ENCODE measurements at places on chromosomes 5 and 9.

GRCh38 chr5:173707392-173707791 is 90.9 kb upstream of the BOD1 start:
- no peak for DNase-seq

DNA sequence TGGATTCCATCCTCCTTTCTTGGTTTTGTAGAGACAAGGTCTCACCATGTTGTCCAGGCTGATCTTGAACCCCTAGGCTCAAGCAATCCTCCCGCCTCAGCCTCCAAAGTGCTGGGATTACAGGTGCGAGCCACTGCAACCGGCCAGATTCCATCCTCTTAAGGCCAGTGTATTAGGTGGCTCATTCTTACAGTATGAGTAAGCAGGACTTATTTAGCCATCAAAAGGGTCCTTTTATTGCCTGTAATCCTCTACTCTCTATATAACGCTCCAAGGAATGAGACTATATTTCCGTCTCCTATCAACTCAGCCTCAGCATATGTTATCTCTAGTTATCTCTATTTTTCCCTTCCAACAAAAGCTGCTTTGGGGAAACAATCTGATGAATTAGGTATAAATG is 3.0 kb upstream of the ERBIN start:
- DNase-seq = no peak

DNA sequence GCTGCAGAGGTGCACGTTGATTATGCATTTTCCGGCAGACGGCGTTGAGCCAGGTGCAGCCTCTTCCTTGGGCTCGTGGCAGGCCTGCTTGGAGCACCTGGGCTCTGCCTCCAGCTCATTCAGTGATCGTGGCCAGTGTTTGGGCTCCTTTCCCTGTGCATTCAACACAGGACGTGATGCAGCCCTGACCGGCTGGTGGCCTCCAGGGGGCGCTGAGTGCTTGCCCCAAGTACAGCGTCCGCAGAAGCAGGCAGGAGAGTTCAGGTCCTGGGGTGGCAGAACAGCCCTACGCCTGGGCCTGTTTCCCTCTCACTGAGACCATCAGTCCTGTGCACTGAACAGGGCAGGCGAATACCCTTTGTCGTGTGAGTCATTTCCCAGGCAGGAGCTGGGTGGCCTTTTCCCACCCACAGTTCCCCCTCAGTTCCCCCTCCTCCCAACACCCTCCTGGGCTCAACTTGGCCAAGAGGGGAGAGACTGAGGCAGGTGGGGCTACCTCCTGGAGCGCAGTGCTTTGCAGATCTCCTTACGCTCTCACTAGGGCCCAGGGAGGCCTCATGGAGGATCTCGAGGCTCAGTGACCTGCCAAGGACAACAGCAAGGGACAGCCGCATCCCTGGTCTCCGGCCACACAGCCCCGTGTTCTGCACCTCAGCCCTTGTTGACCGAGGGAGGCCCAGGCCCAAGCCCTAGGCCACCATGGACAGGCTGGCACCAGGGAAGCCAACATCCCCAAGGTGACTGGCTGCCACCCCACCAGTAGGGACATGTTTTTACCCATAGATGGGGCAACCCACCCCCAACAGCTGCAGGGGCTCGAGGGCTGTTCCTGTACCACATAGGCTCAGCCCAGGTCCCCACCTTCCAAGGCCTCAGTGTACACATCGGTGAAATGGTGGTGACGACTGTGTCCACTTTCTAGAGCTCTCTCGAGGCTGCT is 52.9 kb downstream of the LRSAM1 start:
- peak; percentile 67 for DNase-seq

- DNase-seq = no peak
Measured at GRCh38 chr5:130992621-130993020, 172.4 kb downstream of the HINT1 start.

DNA sequence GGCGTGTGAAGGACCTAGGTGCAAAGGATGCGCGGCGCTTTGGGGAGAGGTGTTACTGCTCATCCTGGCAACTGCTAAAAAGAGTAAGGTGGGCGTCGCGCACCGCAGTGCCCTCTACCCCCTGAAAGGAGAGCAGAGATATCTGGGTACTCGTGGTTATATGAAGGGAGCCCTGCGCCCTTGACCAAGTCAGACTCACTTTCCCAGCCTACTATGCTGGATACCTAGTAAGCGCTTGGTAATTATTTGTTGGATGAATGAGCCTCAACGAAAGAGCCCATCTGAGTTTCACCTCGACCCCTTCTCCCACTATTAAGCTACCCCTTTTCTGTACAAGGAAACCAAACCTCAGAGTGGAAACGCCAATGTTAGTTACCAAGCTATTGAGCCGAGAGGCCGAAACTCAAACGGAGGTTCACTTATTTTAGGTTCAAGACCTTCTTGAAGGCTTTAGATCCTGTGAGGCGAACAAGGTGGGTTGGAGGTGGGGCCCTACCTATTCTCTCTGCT is 8.0 kb downstream of the LHX6 start:
- no peak for DNase-seq

GRCh38 chr9:69898714-69899209 is 78.1 kb downstream of the CFAP95 start:
- peak; percentile 22 for DNase-seq

- DNase-seq = no peak
Measured at GRCh38 chr9:38026840-38027527, 42.0 kb downstream of the SHB start.

- DNase-seq = no peak
Measured at GRCh38 chr9:78213712-78214111, 22.2 kb upstream of the CEP78 start.

- no peak for DNase-seq
Measured at GRCh38 chr9:95175523-95175922, 142.0 kb downstream of the FANCC start.

DNA sequence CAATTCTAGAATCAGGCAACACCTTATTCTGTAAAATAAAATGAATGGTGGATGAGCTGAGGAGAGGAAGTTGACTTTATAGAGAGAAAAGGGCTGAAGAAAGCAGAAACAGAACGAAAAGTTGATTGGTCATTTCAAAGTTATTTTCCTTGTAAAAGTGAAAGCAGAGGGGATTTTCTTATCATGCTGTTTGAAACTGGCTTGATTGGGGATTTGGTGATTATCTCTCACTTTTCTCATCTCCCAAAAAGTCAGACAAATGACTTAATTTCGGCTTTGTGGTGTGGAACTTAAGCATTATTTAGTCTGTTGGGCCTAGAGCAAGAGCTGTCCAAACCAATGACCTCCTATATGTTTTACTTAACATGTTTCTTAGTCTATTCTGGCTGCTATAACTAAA is 60.5 kb upstream of the ITGA2 start:
- DNase-seq = no peak

DNA sequence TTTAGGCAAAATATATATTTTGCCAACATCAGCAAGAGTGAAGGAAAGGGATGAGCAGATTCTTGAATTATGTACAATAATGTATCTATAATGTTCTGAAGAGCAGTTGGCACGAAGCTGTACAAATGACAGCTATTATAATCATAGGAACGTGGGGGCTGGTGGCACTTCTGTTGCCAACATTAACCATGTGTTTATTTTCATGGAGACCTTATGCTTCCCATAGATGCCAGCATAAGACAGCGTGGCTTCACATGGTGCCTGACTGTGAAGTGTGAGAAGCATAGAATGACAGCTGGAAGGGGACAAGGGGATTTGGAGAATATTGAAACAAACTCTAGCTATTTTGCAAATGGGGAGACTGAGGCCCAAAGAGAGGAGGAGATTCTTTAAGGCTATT is 52.6 kb upstream of the ATP10B start:
- peak; percentile 78 for DNase-seq

GRCh38 chr5:43663916-43664315 is 60.9 kb downstream of the NNT start:
- no peak for DNase-seq

- DNase-seq = no peak
Measured at GRCh38 chr5:1332461-1333001, 12.4 kb downstream of the CLPTM1L start.

DNA sequence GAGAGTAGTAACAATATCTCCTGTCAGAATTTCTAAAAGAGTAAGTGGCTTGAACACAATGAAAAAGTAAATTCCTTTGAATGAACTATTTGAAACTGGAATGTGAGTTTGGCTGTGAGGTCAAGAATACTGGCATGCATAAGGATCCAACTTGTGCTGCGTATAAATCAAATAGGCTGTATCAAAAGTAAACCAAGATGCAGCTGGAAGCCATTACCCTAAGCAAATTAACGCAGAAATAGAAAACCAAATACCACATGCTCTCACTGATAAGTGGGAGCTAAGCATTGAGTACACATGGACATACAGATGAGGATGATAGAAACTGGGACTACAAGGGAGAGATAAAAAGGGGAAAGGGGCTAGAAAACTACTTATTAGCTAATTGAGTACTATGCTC is 24.0 kb upstream of the SRFBP1 start:
- DNase-seq = no peak

DNA sequence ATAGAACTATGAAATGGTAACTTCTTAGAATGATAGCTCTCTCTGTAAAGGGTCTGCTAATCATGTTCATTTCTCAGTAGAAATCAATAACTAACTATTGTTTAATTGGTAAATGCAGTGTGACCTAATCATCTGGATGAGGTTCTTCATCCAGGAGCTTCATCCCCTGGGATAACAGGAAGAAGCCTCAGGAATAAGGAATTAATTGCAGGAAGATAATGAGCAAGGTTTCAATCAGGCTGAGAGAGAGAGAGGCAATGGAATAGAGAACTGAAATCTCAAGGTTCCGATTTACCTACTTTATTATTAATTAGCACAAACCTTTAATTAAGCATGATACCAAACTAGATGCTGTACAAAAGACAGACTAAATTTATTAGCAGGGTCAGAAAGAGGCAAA is 499.7 kb downstream of the MAT2B start:
- no peak for DNase-seq

DNA sequence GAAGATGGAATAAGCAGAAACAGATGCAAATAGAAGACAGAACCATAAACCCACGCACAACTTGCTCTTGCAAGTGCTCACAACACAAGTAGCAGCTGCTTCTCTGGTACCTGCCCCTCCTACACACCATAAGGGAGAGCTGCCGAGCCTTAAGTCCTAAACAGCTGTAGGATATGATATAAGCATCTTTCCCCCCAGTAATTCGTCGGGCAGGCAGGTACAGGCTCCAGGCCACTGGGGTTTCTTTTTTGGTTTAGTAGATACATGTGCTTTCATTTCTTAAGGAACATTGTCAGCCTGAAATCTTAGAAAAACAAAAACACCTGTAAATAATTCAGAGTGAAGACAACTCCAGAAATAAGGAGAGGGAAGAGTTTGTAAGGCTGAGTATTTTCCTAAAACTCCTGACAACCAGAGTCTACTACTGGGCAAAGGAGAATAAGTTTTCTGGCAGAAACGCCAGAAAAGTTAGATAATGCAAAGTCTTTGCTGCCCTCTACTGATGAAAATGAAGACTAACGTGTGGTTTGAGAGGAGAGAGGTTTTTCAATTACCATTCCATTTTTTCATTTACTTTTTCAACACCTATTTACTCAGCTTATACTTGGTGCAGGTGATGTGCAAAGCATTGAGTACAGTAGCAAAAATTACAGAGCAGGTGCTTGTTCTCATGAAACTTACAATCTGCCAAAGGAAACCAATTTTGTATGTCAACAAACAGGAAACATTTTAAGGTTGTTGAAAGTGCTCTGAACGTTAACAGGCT is 20.1 kb upstream of the TCERG1 start:
- peak; percentile 77 for DNase-seq

- DNase-seq = no peak
Measured at GRCh38 chr5:146560205-146560812, 44.3 kb upstream of the GPR151 start.

DNA sequence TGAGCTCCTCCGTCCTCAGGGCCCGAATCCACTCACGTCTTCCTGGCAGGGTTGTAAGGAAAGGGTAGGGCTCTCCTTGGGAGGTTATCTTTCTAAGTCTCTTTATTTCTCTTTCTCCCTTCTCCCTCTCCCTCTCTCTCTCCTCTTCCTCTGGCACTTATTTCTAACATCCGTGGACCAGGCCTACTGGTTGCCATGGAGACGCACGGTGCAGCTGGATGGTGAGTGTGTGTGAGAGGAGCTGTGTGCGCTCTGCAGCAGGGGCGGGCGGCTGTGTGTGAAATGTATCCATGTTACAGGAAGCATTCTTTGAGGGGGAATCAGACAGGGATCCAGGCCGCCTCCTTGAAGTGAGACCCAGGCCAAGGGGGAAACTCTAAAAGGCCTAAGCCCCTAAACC is 32.2 kb downstream of the PCDH1 start:
- peak; percentile 71 for DNase-seq

DNA sequence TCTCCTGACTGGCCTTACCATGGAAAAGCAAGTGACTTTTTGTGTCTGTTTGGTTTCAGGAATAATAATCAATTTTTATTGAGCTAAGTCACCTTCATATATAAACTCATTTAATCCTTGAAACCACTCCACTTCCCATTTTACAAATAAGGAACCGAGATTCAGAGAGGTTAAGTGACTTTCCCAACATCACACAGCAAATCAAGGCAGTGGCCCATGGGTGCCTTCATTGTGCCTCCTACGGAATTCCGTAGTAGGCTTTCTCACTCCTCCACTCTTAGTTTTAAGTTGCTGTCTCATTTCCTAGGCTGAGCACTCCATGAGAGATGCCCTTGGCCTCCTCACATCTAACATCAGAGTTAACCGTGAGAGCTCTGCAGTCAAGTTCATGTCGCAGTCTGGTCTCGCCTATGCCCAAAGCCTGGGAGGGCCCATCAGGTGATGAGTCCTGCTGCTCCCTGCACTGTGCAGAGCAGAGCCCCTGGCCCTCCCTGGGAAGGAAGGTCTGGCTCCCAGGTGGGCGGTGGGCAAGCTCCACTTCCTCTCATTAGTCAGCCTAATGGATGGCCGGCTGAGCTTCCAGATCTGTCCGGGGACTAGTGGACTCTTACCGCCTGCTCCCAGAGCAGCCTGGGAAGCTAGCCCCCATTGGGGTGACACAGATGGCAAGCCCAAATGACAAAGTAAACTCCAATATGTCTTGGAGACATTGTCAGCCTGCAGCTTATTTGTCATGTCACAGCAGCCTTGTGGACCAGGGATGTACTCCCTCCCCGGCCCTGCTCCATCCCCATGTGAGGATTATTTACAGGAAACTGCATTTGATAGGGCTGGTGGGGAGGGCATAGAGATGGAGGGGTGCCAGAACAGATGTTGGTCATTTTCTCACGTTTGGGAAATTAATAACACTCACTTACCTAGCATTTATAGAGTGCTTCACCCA is 123.4 kb downstream of the MVB12B start:
- DNase-seq = no peak

DNA sequence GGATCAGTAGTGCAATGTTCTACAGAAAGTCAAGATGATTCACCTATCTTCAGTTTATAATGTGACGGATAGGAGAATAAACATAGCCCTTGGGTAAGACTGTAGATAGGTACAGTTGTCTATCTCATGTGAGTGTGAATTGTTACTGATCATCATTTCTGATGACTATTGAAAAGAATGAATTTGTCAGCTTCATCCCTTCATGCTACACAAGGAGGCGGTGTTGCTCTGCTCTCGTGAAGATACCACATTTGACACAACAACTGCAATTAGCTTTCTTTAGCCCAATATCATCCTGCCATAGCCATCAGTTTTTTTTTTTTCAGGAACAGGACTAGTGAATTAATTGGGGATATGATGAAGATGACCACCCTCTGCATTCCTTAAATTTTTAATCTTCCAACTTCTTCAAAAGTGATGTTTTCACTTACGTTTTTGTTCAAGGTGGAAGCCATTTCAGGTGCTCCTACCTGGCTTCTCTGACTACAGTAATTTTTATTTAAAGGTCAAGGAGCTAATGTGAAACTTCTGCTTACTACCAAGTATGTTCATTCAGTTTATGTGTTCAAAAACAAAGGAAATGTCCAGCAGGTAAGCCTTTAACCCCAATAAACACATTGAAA is 152.9 kb upstream of the MOCS2 start:
- no peak for DNase-seq

Data from NCI-H1694 treated with DMSO at 0.1 percent for 48 hours (cell line).